ENCODE measurements at places on chromosomes 2 and 18. TPM values are rescaled to one million over a fixed set of nuclear protein-coding genes. Genes with fewer than 3 reads are reported as not detected.

DNA sequence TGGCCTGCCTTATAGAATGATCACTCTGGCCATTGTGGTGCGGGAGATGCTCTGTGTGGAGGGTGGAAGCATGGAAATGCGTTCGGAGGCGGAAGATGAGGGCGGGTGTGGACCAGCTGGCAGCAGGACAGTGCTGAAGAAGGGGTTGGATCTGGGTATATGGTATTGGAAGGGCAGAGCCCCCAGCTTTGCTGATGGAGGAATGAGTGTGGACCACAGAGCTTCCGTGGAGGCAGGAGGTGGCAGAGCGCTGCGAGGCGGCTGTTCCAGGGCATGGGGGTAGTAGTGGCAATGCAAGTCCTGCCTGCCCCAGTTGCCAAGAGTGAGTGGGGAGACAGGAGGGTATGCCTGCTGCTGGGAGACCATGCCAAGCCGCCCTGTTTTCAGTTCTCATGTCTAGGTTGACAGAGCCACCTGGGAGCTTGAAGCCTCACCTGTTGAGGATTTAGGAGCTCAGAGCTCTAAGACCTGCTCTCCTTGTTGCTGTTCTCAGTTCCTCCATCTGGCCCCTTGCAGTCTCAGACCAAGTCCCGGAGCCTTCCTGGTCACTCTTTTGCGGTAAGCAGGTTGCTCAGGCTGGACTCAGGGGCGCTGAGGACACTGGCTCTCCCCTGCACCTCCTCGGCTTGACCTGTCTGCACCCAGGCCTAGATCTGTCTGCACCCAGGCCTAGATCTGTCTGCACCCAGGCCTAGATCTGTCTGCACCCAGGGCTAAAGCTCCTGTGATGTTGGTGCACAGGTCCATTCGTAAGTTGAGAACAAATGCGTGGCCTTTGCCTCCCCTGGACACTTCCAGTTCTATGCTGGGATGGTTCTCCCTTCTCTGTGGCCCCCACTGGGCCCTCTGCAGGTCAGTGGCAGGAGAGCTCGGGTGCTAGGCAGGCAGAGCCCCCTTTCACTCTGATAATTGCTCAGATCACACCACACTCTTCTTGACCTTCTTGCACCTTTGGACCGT lies 290.5 kb upstream of the HS6ST1 start:
- no peaks in the 10 kb centered on the region for H3K4me1 ChIP-seq
- peak; percentile 6 for DNase-seq
- H3K4me3 ChIP-seq: no peak overlapping the region
- peaks cover 4% of the 10 kb centered on the region for H3K27me3 ChIP-seq
- H3K27ac ChIP-seq: no peak overlapping the region
- H3K36me3 ChIP-seq: no peaks in the 10 kb centered on the region

DNA sequence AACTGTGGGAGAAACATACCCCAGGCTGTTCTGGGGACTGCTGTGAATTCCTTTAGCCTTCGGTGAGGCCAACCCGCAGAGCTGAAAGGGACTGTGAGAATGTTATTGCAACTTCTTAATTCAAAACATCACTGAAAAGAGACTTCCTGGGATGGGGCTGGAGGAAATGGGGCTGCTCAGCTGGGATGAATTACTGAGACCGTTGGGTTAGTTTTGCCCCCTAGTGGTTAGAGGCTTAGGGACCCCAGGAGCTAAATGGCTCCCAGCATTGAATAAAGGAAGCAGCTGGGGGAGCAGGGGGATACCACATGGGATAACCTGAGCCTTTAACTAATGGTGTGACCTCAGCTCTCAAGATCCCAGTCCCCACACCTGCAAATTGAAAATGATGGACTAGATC lies 941.1 kb upstream of the FANCL start:
- H3K27ac ChIP-seq: no peak overlapping the region
- H3K4me3 ChIP-seq: no peak overlapping the region
- no peaks in the 10 kb centered on the region for H3K36me3 ChIP-seq
- no peaks in the 10 kb centered on the region for H3K4me1 ChIP-seq

GRCh38 chr18:59871711-59872362 lies 28.0 kb upstream of the PMAIP1 start:
- H3K27me3 ChIP-seq: peaks cover 29% of the 10 kb centered on the region
- no peaks in the 10 kb centered on the region for H3K4me1 ChIP-seq
- no peak overlapping the region for H3K4me3 ChIP-seq
- H3K36me3 ChIP-seq: no peaks in the 10 kb centered on the region
- H3K27ac ChIP-seq: no peak overlapping the region

- DNase-seq: no peak
- no peaks in the 10 kb centered on the region for H3K27me3 ChIP-seq
- H3K36me3 ChIP-seq: no peaks in the 10 kb centered on the region
- H3K27ac ChIP-seq: no peak overlapping the region
These were observed 105.6 kb downstream of the AFF3 start for GRCh38 chr2:100036793-100037192.

DNA sequence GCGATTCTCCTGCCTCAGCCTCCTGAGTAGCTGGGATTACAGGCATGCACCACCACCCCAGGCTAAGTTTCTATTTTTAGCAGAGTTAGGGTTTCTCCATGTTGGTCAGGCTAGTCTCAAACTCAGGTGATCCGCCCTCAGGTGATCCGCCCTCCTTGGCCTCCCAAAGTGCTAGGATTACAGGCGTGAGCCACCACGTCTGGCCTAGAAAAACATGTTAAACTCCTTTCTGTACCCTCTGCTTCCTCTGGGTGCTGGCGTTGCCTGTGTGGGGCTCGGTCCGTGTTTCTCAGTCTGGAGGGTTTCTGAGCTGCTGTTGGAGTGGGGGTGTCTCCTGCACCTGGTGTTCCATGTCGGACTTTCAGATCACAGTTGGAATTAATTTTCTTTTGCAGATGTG lies 17.9 kb downstream of the LDLRAD4 start:
- no peak for DNase-seq
- peaks cover 56% of the 10 kb centered on the region for H3K4me1 ChIP-seq
- H3K36me3 ChIP-seq: no peaks in the 10 kb centered on the region
- H3K27ac ChIP-seq: peak overlapping the region; percentile 19
- H3K4me3 ChIP-seq: no peak overlapping the region

- H3K27me3 ChIP-seq: no peaks in the 10 kb centered on the region
- no peak for DNase-seq
- no peak overlapping the region for H3K4me3 ChIP-seq
- no peaks in the 10 kb centered on the region for H3K4me1 ChIP-seq
- no peaks in the 10 kb centered on the region for H3K36me3 ChIP-seq
- H3K27ac ChIP-seq: no peak overlapping the region
These were observed 194.1 kb upstream of the HNMT start for GRCh38 chr2:137770166-137770565.

DNA sequence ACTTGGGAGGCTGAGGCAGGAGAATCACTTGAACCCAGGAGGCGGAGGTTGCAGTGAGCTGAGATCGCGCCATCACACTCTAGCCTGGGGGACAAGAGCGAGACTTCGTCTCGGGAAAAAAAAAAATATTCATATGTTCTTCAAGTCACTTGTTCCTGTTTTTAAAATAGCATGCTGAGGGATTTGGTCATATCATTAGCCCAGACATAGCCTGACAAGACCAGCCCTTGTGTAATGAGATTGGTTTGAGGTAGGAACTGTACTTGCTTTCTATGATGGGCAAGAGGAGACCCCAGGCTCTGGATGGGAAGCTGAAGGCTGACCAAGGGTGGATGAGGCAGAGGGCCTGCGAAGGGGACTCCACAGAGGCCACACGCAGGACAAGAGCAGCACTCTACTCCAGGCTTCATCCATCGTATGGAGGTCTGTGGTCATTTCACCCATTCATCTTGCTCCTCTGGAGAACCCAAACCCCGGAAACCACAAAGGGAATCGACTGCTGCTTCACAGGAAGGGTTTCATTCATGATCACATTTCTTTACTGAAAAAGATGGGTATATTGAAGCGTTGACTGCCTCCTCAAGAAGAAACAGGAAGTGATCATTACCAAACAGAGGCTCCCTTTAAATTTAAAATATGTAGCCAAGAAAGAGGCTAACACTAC lies 87.1 kb upstream of the ZNF397 start:
- H3K36me3 ChIP-seq: peaks cover 3% of the 10 kb centered on the region
- H3K27me3 ChIP-seq: no peaks in the 10 kb centered on the region
- no peak overlapping the region for H3K27ac ChIP-seq
- H3K4me1 ChIP-seq: peaks cover 12% of the 10 kb centered on the region

- no peak for DNase-seq
- H3K4me3 ChIP-seq: no peak overlapping the region
- no peak overlapping the region for H3K27ac ChIP-seq
- no peaks in the 10 kb centered on the region for H3K4me1 ChIP-seq
- peaks cover 9% of the 10 kb centered on the region for H3K27me3 ChIP-seq
These were observed 475.6 kb upstream of the MYT1L start for GRCh38 chr2:2806711-2807110.

DCC gene
- total RNA-seq: not detected

DNA sequence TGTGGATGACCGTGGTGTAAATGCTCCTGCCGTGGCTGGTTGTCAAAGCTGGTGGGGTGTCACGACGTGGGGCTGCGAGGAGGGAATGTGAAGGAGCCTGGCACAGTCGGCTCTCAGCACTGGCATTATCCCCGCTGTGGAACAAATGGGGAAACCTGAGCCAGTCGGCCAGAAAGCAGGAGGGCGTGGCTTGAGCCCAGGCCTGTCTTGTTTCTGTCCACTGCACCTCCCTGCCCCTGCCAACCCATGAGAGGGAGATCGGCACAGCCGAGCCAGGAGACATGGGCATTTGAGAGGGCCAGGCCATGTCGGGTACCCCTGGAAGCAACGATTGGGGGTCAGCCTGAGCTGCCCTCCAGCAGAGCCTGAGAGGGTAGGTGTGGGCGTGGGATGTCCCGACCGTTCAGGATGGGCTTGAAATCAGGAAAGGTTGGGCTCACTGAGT lies 44.5 kb downstream of the PDIA6 start:
- peak overlapping the region; percentile 6 for H3K27ac ChIP-seq
- no peaks in the 10 kb centered on the region for H3K27me3 ChIP-seq
- H3K36me3 ChIP-seq: no peaks in the 10 kb centered on the region
